ENCODE measurements at places on chromosomes 5 and 9. TPM values are rescaled to one million over a fixed set of nuclear protein-coding genes. Genes with fewer than 3 reads are reported as not detected.

Gene BRIX1
- 42.1 TPM for total RNA-seq

Gene MEIKIN
- total RNA-seq, result not detected

Gene CDH9
- not detected for total RNA-seq

Gene GHR
- 3.6 TPM for total RNA-seq

Gene PCDHGA1
- total RNA-seq, result 0.57 TPM

Gene PCSK1
- 0.34 TPM for total RNA-seq

Gene MARCOL
- not detected for total RNA-seq

Gene OR13C2
- total RNA-seq, result not detected

Gene CTSL
- 119 TPM for total RNA-seq

- DNase-seq, result peak; percentile 63
Observed at GRCh38 chr5:16178745-16179372, 732 bp downstream of the MARCHF11 start.

DNA sequence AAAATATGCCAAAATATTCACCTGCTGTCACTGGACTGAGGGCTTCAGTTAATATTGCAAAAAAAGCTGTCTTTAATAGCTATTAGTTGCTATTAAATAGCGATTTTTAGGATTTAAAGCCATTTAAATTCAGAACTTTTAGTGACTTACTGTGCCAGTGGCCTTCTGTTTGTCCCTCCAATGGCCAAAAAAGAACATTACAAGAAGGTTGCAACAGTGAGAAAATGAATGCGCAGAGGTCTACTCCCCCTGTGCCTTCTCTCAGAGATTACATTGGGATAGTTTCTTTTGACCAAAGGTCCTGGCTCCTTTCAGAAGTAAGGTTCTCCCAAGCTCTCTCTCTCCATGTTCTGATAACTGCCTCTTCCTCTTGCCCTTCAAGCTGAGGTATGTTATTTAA is 930.3 kb upstream of the ARRDC3 start:
- no peak for DNase-seq

DNA sequence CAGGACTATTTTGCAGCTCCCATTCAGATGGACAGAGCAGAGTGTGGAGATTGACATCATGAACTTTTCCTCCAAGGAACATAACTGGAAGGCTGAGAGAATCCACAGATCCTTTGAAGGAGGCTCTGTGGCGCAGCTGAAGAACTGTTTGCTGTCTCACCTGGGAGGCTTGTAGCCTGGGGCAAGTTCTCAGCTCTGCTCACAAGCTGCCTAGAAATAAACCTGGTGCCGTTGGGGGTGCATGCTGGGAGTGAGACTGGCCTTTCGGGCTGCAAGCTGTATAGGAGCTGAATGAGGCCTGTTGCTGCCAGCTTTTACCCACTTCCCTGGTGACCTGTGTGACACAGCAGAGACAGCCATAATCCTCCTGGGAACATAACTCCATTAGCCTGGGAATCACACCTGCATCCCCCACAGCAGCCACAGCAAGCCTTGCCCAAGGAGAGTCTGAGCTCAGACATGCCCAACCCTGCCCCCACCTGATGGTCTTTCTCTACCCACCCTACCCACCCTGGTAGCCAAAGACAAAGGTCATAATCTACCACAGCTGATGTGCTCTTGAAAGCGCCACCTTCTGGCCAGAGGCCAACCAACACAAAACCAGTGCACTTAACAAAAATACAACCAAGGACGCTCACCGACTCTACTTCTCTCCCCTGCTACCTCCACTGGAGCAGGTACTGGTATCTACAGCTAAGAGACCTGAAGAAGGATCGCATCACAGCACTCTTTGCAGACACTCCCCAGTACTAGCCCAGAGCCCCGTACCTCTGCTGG is 205.1 kb upstream of the MRPS30 start:
- no peak for DNase-seq

- no peak for DNase-seq
Observed at GRCh38 chr9:4750023-4750673, 9.1 kb upstream of the AK3 start.

GRCh38 chr9:127360829-127361228 is 36.1 kb upstream of the SLC2A8 start:
- DNase-seq, result no peak

GRCh38 chr9:22056402-22056801 is 47.3 kb upstream of the CDKN2B start:
- no peak for DNase-seq

- no peak for DNase-seq
Observed at GRCh38 chr9:26950521-26950920, 3.5 kb upstream of the PLAA start.

- no peak for DNase-seq
Observed at GRCh38 chr9:134858051-134858841, 22.4 kb upstream of the FCN2 start.

- DNase-seq, result no peak
Observed at GRCh38 chr9:4050916-4051315, 249.0 kb downstream of the GLIS3 start.

GRCh38 chr5:106699796-106700195 is 970.9 kb downstream of the EFNA5 start:
- DNase-seq, result no peak

DNA sequence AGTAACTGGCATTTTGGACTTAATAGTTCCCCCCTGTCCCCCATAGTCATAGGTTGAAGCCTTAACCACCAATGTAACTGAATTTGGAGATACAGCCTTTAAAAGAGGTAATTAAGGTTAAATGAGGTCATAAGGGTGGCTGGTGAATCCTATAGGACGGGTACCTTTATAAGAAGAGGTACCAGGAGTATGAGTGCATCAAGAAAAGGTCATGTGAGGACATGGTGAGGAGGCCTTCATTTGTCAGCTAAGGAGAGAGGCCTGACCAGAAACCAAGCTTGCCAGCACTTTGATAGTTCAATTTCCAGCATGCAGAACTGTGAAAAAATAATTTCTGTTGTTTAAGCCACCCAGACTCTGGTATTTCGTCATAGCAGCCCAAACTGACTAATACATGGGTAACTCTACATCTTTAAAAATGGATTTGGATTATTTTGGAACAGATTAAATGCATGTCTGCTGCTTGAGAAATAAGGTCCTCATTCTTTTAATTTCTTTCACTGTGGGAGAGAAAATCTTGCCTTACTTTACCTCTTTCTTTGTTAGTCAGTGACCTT is 9.7 kb downstream of the RASA1 start:
- DNase-seq, result no peak

- DNase-seq, result no peak
Observed at GRCh38 chr9:111362526-111362925, 32.5 kb upstream of the OR2K2 start.

- no peak for DNase-seq
Observed at GRCh38 chr5:164354139-164354751, 848.8 kb downstream of the MAT2B start.

GRCh38 chr9:96554326-96554725 is 65.3 kb downstream of the CDC14B start:
- DNase-seq, result no peak

DNA sequence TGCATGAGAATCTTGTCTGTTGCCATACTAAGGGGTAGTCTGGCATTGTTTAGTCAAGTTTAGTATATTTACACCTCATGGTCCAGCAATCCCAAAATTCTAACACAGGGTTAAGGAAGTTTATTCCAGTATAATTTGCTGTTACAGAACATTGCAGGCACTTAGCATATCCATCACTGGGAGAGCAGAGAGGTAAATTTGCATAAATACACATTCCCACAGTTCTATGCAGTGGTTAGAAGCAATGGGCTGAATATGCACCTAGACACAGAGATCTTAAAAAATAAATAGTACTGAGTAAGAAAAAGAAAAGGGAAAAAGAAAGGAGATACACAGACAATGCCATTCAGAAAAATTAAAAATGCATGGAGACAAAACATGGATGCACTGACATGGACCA is 692.3 kb upstream of the MEF2C start:
- no peak for DNase-seq

DNA sequence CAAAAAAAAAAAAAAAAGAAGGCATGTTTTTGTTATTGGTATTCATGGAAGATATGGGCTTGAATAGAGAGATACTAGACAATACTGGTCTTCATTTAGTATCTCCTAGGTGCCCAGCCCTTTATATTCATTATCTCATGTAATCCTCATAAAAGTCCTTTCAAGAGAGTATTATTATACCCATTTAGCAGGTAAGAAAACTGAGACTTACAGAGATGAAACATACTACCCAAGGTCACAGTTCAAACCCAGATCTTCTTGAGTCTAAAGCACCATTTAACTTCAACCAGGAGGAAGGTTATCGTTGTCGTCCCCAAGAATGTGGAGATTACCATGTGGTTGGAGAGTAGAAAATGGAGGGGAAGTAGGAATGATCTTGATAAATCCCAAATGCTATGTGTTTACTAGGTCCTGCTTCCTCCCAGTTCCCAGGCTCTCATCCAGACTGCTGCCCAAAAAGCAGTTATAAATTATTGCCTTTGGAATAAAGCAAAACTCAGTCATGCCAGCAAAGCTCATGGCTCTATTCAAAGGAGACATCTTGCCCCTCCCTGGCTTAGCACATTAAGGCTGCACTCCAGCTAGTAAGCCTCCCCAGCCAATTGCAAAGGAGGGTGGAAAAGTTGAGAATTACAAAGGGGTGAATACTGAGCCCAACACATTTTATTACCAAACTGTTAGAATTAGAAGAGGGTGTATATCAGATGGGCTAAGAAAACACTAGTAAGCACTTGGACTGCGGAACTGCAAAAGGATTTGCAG is 163.9 kb downstream of the PIK3R1 start:
- peak; percentile 65 for DNase-seq

- DNase-seq, result no peak
Observed at GRCh38 chr5:119582987-119583386, 46.4 kb upstream of the FAM170A start.

DNA sequence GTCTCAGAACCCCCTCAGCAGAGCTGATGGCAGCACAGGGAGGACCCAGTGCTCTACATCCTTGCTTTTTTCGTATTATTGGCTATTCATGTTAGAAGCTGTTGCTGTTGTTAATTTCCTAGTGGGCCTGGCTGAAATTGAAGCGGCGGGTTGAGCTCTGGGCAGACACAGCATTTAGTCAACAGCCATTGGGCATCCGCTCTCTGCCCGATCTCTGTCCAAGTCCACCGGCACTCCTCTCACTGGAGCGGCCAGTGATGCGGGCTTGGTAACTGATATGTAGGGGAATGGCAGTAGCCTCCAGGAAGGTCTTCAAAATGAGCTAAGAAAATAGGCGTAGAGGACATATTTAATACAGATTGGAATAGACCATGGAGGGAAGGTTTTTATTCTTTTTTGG is 1.3 kb upstream of the GARNL3 start:
- no peak for DNase-seq

GRCh38 chr5:76326577-76327302 is 76.3 kb upstream of the IQGAP2 start:
- no peak for DNase-seq

- no peak for DNase-seq
Observed at GRCh38 chr9:120210274-120210673, 369.7 kb downstream of the CDK5RAP2 start.

- DNase-seq, result no peak
Observed at GRCh38 chr9:131524665-131525315, 6.3 kb downstream of the UCK1 start.

DNA sequence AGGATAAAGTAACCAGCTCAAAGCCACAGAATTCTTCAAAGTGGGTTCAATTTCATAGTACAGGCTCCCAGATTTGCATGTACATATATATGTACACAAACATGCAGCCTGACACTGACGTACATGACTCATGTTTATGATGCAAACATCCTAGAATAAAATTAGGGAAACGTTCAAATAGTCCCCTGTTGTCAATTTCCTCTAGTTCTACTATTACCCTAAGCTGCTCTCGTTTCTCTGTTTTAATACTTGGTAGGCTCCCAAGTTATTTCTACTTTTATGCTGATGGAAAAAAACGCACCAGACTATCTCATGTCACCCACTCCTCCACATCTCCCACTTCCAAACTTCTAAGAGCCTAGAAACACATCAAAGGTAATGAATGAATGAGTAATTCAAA is 229.7 kb downstream of the EPB41L4A start:
- DNase-seq, result no peak

Data from ureter (tissue), 1 donor.